ENCODE measurements at places on chromosomes 4 and X. TPM values are rescaled to one million over a fixed set of nuclear protein-coding genes. Genes with fewer than 3 reads are reported as not detected.
A peak's percentile ranks its signal among the peaks of the same experiment; 100 is the strongest.

GIMD1 gene
- not detected for polyA plus RNA-seq

GRCh38 chrX:115900425-115900824 is 270.1 kb upstream of the AGTR2 start:
- no peak for DNase-seq

DNA sequence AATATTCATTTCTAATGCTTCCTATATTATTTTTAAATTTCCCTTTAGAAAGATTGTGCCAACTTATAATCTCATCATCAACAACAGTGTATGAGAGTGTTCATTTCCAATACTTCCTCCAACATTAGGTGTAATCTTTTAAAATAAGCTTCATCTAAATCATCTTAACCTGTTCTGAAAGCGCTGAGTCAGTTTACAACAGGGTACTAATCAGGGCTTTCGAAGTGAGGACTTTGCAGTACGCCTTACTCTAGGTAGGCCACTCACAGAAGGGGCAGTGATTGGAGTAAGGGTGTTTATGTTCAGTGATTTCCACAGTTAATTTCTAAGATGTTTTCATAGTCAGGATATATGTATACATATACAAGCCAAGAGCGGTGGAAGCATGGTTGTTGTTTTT is 87.9 kb downstream of the FRAS1 start:
- no peak for DNase-seq

GRCh38 chr4:26307037-26307800 is 13.6 kb upstream of the RBPJ start:
- no peak for DNase-seq

DNA sequence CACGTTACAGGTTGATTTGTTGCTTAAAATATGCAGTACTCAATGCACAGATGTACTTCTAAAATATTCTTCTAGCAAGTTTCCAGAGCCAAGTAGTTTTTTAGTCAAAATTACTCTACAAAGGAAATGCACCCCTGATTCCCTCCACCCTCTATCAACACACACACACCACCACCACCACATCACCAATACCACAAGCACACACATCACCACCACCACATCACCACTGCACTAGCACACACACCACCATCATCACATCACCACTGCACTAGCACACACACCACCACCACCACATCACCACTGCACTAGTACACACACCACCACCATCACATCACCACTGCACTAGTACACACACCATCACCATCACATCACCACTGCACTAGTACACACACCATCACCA is 105.2 kb upstream of the FRG1 start:
- DNase-seq = no peak

UGT2B10 gene
- polyA plus RNA-seq = 0.23 TPM

- DNase-seq = no peak
Measured at GRCh38 chrX:31547816-31548215, 476.0 kb upstream of the FTHL17 start.

GLRA2 gene
- polyA plus RNA-seq = 0.18 TPM

FGF13 gene
- polyA plus RNA-seq = 9.4 TPM

- DNase-seq = peak; percentile 39
Measured at GRCh38 chr4:128862608-128863311, 53.3 kb downstream of the JADE1 start.

ABLIM2 gene
- 7.3 TPM for polyA plus RNA-seq

DNA sequence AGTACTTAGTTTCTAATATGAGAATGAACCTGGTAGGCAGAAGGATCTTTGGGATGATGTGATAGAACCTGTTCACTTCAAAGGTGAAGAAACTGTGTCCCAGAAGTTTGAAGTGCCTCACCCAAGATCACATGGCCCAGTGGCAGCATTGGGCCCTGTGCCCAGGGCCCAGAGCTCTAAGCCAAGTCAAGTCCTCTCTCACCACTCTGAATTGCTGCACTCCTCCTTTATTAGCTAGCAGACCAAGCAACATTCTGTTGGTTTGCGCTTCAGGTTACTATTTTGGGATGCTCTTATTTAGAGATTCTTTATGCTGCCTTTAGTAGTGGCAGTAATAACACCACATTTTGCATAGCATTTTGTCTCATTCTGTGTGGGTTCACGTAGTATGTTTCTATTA is 82.7 kb downstream of the PARM1 start:
- peak; percentile 49 for DNase-seq

- DNase-seq = no peak
Measured at GRCh38 chr4:114782415-114783214, 184.0 kb downstream of the UGT8 start.

DNA sequence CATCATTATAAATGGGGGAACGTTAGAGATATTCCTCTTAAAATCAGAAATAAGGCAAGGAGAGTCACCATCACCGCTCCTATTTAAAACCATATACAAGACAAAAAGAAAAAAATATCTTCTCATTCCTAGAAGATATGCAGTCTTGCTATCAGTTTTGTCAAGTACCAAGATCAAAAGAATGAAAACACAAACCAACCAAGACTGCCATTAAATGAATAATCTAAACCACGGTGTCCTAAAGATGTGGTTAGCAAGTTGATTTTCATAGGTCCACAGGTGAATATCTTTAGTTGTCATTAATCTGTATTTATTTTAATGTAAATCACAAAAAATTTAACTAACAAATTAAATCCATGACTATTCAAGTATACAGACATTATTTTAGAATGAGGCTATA is 39.3 kb downstream of the SCFD2 start:
- DNase-seq = no peak

ARX gene
- 0.41 TPM for polyA plus RNA-seq

GRCh38 chr4:127965803-127966175 is 583 bp downstream of the ABHD18 start:
- DNase-seq = no peak

- DNase-seq = no peak
Measured at GRCh38 chrX:8607326-8607725, 124.6 kb downstream of the ANOS1 start.

DNA sequence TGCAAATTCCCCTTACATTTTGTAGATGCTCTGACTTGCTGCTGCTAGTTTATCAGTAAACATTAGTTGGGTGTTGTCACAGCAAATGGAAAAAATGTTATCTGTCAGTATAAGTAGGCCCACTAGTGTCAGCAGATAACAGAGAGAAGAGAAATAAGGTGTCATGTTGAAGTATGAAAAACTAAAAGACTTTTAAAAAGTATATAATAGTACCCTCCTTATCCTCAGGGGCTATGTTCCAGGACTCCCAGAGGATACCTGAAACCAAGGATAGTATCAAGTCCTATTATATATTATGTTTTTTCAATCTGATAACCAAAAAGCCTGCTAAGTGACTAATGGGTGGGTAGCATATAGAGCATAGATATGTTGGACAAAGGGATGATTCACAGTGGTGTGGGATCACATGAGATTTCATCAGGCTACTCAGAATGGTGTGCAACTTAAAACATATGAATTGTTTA is 11.6 kb upstream of the BMP2K start:
- no peak for DNase-seq

GRCh38 chr4:184473499-184474262 is 669 bp downstream of the IRF2 start:
- no peak for DNase-seq

- DNase-seq = no peak
Measured at GRCh38 chr4:87844452-87844851, 11.7 kb downstream of the MEPE start.

UCHL1 gene
- polyA plus RNA-seq = 13.2 TPM

PPP3CA gene
- polyA plus RNA-seq = 56.3 TPM

- DNase-seq = no peak
Measured at GRCh38 chr4:184444215-184444952, 30.0 kb downstream of the IRF2 start.

TMSB15B gene
- 27.5 TPM for polyA plus RNA-seq

DNA sequence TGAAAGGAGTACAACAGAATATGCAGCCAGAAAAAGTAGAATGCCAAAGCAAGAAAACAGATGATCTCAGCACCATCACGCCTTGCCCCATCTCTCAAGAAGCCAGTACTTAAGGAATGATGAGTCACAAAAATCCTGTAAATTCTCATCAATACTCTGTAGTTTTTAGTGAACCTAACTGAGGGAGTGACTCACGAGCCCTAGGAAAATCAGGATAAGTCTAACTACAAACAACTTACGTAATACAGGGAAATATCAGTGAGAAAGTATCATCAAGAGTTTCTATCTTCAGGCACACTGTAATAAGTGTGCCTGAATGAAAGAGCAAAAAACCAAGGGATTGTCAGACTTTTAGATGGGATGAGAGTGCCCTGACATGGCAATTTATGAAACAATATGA is 644.4 kb downstream of the STPG2 start:
- no peak for DNase-seq

PPEF1 gene
- 0.76 TPM for polyA plus RNA-seq

CCDC160 gene
- 2.2 TPM for polyA plus RNA-seq

- no peak for DNase-seq
Measured at GRCh38 chr4:83454686-83455085, 937 bp downstream of the HELQ start.

All from left lung (tissue), 14 donors.